Fibroblast of gingiva (primary cell): ENCODE measurements at places on chromosomes 11 and 22.

- no peak for DNase-seq
Observed at GRCh38 chr11:66100272-66101065, 30.4 kb downstream of the PACS1 start.

- DNase-seq = no peak
Observed at GRCh38 chr11:9362393-9362863, 22.0 kb upstream of the IPO7 start.

- DNase-seq = no peak
Observed at GRCh38 chr11:62908468-62909072, 12.6 kb downstream of the CHRM1 start.

GRCh38 chr22:39690881-39691605 lies 120.5 kb downstream of the CACNA1I start:
- no peak for DNase-seq

DNA sequence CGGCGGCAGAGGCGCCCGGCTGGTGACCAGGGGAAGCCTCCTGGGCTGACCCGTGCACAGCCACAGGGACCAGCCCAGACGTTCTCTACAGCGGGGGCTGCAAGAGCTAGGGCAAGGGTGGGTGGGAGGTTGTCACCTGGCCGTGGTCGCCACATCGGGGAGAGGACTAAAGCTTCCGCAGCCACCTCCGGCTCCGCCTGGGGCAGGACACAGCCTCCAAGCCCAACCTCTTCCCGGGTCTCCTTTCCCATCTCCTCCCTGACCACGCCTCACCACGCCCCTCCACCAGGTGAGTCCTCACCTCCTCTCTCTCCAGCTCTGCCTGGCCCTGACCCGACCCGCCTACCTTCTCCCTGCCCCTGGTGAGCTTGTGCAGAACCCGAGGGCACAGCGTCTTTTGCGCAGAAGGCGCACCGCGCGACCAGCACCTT lies 75.9 kb upstream of the LMO1 start:
- no peak for DNase-seq

DNA sequence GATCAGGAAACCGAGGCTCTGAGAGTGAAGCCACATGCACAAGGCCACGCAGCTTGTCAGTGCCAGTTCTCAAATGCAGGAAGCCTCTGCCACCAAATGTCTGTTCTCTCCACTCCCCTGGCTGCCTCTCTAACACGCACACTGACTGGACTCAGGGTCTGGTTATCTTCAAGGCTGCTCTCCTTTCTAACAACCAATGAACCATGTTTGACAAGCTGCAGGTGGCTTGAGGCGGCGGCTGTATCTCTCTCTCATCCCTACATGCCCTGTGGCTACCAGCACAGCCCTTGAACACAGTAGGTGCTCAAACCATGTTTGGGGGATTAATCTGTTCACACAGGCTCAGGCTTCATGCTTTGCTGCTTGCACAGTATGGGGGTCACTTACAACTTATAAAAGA lies 23.7 kb downstream of the MFNG start:
- DNase-seq = no peak
